Mesenteric fat pad (tissue), 1 donor: ENCODE measurements at places on chromosomes 3 and 15.

DNA sequence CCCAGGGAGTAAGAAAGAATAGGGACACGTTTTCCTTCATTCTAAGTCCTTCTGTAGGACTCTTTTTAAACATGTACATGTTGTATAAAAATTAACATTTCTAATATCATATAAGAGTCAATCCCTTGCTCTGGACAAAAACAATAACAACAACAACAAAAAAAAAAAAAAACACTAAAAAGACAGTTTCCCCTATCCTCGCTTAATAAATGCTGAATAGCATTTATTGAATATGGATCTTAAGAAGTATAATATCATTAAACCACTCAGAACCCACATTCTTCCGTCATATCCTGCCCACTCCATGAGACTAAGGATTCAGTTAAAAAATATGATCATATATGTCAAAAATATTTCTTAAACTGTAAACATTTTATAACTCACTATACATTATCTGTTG is 145.1 kb downstream of the AQP9 start:
- DNase-seq = no peak

DNA sequence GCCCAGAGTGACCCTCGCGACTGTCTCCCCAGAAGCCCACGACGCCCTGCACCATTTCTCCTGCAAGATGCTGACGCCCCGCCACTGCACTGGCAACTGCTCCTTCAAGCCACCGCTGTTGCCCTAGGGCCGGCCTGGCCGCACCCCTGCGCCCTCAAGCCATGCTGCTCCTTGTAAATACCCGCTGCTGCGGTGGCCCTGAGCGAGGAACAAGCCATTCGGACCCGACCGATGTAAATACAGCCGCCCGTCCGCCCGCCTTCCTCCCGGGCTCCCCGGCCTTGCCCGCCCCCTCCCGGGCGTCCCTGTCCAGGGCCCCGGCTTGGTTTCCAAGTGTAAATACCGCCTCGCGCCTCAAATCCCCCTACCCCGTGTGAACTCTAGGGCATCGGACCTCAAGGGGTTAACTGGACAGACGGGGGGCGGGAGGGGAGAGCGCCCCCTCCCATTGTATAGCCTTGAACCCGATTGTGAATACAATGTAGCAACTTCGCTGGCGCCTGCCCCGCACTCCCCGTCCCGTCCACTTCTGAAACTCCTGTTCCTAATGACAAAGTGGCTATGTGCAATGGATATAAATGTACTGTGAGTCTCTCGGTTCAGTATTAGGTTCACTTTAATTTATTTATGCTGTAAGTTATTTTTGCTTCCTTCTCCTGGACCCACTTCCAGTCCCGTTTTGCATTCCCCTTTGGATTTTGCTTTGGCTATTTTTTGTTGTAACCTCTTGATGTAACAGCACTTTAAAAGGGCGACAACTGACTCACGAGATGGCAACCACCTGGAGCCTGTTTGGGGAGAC is 5.9 kb downstream of the RNU6-1 start:
- DNase-seq = no peak

- DNase-seq = no peak
These were observed 497.8 kb downstream of the NAALADL2 start for GRCh38 chr3:175356899-175357324.

DNA sequence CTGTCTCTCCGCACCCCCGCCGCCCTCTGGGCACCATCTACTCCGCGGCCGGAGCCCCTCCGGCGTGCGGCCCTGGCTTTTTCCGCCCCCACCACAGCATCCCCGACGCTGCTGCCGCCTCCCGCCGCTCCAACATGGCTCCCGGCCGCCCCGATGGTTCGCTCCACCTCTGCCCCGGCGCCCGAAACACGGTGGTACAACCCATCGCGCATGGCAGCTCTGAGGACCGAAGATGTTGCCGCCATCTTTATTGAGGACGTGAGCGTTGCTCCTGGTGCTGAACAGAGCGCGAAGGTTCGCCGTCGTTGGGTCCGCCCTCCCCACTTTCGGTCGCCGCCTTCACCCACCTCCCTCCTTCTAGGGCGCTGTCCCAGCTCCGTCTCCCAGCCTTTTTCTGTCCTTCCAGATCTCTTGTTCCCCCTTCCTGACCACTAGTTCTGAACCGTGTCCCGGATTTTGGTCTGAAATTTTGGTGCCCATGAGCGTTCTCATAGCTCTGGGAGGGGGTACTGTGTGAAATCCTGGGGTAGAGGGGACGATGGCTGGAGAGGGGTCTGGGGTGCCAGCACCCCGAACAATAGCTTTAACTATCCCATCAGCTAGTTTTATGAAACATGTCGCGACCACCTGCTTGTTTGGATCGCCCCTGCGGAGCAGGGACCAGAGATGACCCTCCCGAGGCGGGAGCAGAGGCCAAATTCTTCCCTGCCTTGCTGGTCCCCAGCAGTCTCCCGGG is at the start of gene CELSR3:
CELSR3 (minus strand) TSS at position 134 of the 736 bp plus-strand sequence. CDS start 252 bp downstream, outside the sequence.
- no peak for DNase-seq
